ENCODE measurements at places on chromosomes 5 and 9.

- no peak for DNase-seq
These were observed 6.2 kb upstream of the FYB1 start for GRCh38 chr5:39225405-39226099.

GRCh38 chr5:72518001-72518683 is 10.9 kb upstream of the ZNF366 start:
- no peak for DNase-seq

- DNase-seq = no peak
These were observed 311.5 kb upstream of the TARS1 start for GRCh38 chr5:33129309-33129708.

DNA sequence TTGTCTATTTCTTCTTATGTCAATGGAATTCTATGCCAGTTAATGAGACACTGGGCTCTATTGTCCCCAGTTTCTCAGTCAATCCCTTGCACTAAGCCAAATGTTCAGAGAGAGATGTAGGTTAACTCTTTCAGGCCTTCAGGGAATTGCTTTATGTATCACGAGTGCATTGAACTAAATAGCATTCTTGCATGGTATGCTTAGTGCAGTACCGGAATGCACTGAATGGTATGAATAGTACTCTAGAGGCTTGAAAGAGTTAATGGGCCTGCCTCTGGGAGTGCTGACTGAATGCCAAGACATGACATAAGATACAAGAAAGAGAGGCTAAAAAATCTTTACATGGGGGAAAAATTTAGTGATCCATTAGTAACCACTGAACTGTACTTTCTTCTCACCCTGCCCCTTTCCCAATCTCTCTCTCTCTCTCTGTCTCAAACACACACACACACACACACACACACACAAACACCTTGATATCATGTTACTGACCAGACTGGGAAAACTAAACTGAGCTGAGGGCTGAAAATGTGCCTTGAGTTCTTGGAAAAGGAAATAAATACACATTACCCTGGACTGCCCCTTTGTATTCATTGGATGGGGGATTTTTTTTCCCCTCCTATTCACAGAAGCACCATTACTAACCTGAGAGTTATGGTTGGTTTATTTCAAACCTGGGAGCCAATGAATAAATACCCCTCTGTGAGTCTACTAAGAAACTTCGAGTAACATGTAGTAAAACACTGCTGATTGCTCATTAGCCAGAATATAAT is 35.4 kb upstream of the TMC1 start:
- no peak for DNase-seq

DNA sequence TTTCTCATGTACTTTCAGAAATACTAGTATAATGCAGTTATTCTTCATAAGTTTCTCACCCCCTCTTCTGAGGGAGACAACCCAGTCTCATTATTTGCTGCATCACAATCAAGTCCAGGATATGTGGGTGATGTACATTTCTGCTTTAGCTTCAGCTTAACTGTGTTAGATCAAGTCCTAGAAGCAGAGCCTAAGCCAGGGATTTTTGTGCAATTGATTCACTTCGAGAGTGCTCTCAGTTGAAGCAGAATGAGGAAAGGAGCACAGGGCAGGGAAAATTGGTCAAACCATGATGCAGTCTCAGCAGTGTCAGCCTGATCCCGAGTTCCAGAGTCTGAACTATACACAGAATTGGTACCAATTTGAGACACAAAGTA is 15.1 kb downstream of the HNRNPK start:
- no peak for DNase-seq

DNA sequence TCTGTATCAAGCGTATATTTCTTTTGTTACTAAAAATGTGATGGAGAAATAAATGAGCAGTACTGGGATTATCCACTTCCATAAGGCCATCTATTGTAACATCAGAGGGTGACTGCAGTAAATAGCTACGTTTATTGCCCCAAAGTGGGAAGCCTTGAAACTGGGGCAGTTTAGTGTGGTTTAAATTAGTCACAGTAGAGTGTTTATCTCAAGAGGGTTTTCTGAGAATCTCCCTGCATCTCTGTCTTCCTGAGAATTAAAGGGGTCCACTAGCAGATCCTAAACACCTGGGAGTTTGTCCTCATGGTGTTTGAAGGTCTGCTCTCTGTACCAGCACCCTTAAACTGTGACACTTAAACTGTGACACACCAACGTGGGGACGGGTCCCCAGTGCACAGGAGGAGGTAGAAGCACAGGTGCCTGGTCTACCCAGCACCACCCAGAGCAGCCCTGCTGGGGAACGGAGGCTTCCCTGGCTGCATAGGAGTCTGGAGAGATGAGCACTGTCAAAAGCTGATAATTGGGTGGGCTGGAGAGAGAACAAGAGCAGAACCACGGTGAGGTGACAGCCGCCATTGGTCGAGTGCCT is 25.2 kb downstream of the PRRC2B start:
- DNase-seq = no peak

DNA sequence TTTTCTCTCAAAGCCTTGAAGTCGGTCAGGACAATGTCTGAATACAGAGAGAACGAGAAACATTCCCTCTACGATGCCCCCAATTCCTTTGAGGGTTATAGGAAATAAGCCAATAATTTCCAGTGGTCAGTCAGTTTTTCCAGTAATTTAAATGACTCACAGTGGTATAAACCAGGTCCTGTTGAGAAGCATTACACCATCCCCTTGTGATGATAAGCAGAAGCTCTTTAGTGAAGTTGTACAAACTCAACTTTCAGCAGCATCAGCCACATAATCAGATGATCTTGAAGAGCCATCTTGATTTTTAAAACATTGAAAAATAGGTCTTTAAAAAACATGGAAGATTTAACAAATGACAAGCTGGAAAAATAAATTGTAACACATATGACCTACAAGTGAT is 173.9 kb upstream of the ZNF462 start:
- DNase-seq = no peak

DNA sequence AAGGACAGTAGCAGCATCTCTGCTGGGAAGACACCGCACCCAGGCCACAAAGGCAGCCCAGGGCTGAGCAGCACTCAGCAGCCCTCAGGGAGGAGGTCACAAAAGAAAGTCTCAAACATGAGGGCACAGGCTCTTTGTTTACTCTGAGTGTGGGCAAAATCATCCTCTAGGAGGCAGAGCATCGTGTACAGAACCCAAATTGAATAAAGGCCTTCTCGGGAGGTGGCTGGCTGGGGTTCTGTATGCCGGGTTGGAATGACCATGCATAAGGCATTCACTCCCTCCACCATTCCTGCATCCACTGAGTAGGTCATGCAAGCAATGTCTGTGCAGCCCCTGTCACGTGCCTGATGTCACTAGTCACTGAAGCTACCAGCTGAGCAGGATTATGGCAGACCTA is 412.8 kb downstream of the SPOCK1 start:
- no peak for DNase-seq

DNA sequence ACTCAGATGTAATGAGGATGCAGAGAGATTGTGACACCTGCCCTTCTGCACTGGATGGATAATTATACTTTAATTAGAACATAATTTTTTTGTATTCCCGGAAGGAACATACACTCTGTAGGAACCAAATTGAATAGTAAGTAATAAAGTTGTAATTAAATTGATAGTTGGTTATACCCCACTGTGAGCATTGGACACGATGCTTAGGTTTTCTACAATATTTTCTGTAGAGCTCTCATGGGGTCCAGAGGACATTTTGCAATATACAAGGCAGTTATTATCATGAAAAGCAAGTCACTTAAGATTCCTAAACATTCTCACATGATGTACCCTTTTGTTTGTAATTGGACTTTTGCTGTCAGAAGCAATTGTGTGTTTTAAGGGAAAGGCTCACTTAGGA is 63.4 kb downstream of the DIRAS2 start:
- no peak for DNase-seq

GRCh38 chr9:134992755-134993124 is 75.0 kb upstream of the FCN1 start:
- DNase-seq = no peak

- no peak for DNase-seq
These were observed 271.0 kb downstream of the FSTL4 start for GRCh38 chr5:133341296-133341695.

- no peak for DNase-seq
These were observed 2.1 kb upstream of the ANXA1 start for GRCh38 chr9:73149371-73150067.

- DNase-seq = no peak
These were observed 66.9 kb downstream of the TMEM252 start for GRCh38 chr9:68473790-68474189.

GRCh38 chr9:68780720-68781119 is 75.7 kb downstream of the PIP5K1B start:
- no peak for DNase-seq

GRCh38 chr5:104266161-104266560 is 703.6 kb upstream of the NUDT12 start:
- DNase-seq = no peak

DNA sequence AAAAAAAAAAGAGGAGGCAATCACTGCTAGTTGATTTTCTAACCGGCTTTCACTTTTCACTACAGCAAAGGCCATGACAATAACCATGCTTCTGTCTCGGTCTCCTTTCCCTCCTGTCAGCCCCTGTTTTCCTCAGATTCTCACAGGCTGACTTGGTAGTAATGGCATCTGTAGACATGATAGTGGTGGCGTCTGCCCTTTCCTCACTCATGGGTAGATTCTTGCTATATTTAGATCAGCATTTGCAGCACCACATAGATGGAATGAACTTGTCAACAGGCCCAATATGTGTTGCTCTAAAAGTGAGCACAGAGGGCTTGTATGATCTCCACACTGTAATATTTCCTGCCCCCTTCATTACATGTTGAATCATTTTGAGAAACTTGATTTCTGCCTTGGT is 120.3 kb upstream of the FTMT start:
- no peak for DNase-seq

- no peak for DNase-seq
These were observed 96.2 kb downstream of the HSPA4 start for GRCh38 chr5:133147815-133148567.

- no peak for DNase-seq
These were observed 263.5 kb downstream of the NTRK2 start for GRCh38 chr9:84932915-84933527.

GRCh38 chr5:124285071-124285470 is 461.4 kb downstream of the ZNF608 start:
- no peak for DNase-seq

GRCh38 chr5:88051148-88051547 is 217.5 kb downstream of the TMEM161B start:
- DNase-seq = no peak

GRCh38 chr5:144315994-144316634 is 145.4 kb downstream of the KCTD16 start:
- no peak for DNase-seq

GRCh38 chr5:132086277-132086794 is 12.7 kb downstream of the CSF2 start:
- DNase-seq = no peak

GRCh38 chr5:116645627-116646026 is 71.0 kb upstream of the SEMA6A start:
- no peak for DNase-seq

GRCh38 chr9:115369322-115369957 is 251.5 kb upstream of the TNC start:
- no peak for DNase-seq

GRCh38 chr5:10451137-10451824 is 9.6 kb downstream of the ROPN1L start:
- no peak for DNase-seq

DNA sequence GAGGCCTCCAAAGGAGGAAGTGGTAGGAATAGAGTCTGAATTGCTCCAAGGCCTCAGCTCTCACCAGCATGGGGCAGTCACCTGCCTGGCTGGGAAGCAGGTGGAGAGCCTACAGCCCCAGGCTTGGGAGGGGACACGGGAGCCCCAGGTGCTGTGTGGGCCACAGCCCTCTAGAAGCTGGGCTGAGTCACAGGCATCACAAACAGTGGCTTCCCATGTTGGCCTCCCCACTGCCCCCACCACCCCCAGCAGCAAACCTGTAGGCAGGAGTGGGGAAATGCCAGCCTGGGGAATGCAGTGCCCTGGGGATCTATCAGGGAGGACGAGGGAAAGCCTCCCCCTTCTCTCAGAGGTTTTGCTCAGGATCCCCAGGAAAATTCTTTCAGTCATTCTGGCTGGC is 309.6 kb downstream of the SLIT3 start:
- no peak for DNase-seq

DNA sequence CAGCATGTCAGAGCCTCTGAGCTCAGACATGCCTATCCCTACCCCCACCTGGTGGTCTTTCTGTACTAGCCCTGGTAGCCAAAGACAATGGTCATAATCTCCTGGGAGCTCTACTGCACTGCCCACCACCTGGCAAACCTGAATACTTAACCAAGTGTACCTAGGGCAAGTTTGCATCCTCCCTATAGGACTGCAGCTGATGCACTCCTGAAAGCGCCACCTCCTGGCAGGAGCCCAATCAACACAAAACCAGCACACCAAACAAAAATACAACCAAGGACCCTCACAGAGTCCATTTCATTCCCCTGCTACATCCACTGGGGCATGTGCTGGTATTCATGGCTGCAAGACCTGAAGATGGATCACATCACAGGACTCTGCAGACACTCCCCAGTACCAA is 14.8 kb upstream of the FAM174A start:
- no peak for DNase-seq

- no peak for DNase-seq
These were observed 243.6 kb upstream of the HAPLN1 start for GRCh38 chr5:83964271-83964670.

- no peak for DNase-seq
These were observed 59.1 kb downstream of the FNBP1 start for GRCh38 chr9:129983891-129984290.
